Stimulated activated CD4-positive, alpha-beta T cell treated with anti-CD3 and anti-CD28 coated beads, Interleukin-12 subunit alpha, Interleukin-12 subunit beta, amount 100 ng/mL, for 4 hours (primary cell): ENCODE measurements at places on chromosomes 11 and 22.

GRCh38 chr22:32355760-32356159, 1.9 kb upstream of the RFPL3 start:
- no peak for DNase-seq

GRCh38 chr11:126748100-126748791, 252.3 kb downstream of the KIRREL3 start:
- DNase-seq = no peak

DNA sequence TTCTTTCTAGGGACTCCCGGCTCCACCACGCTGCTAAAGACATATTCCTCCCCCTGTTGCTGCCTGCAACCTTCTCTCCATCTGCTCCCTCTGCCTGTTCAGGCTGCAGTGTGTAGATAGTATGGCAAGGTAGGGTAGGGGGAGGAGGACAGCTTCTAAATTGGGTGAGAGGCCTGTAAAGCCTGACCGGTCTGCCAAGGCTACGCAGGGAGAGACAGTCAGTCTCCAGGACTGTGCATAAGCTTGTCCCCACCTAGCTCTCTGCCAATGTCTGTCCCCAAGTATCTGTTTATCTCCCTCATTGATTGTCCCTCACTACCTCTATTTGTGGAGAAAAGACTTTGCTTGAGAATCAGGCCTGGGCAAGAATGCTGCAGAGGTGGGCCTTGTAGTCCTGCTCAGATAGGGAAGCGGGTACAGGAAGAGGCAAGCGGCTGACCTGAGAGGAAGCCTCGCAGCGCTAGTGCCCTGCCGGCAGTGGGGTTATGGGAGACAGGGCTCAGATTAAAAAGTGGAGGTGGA, 871 bp upstream of the SEZ6L start:
- no peak for DNase-seq

GRCh38 chr11:3859373-3859881, 4.0 kb downstream of the STIM1 start:
- DNase-seq = no peak

- DNase-seq = no peak
Measured at GRCh38 chr11:69624293-69624692, 16.7 kb upstream of the CCND1 start.

DNA sequence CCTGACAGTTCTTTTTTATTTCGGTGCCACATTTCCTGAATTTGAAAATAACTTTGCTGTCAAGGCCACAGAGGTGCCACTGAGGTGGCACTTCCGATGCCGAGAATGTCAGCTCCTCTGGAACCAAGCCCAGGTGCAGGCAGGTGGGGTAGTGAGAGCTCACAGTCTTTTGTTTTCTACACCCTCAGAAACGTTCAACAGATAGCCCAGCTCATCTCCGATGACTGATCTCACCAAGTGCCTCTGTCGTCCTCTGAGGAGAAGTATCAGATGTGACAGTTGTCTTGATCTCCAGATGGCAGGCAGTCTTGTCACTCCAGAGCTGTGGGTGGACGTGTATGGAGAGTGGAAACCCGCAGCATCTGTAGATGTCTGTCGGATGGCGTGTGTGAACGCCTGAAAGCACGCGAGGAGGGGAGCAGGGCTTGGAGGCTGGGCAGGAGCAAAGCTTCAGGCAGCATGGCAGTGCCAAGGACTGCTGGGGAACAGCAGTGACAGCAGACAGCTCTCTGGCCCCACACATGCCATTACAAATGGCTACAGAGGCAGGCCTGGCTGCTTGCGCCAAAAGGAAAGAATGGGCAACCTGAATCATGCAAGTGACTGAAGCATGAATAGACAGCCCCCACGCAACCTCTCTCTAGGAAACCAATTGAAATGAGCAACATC, 877.0 kb downstream of the OPCML start:
- no peak for DNase-seq

DNA sequence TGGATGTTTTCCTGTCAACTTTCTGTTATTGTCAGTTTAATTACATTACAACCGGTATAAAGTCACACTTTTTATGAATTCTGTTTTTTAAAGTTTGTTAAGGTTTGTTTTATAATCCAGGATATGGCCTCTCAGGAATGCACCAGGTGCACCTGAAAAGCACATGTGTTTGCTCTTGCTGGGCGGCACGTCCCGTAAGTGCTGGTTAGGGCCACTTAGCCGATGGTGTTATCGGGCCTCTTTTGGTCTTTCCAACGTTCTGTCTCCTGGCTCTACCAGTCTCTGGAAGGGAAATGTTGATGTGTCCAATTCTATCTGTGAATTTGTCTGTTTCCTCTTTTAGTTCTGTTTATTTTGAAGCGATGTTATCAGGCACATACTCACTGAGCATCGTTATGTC, 695.7 kb downstream of the BRD1 start:
- no peak for DNase-seq

GRCh38 chr11:119907122-119907851, 178.3 kb upstream of the NECTIN1 start:
- DNase-seq = no peak

GRCh38 chr11:44456544-44457300, 108.7 kb upstream of the CD82 start:
- no peak for DNase-seq

- DNase-seq = no peak
Measured at GRCh38 chr22:30334646-30335045, 7.9 kb upstream of the TBC1D10A start.

DNA sequence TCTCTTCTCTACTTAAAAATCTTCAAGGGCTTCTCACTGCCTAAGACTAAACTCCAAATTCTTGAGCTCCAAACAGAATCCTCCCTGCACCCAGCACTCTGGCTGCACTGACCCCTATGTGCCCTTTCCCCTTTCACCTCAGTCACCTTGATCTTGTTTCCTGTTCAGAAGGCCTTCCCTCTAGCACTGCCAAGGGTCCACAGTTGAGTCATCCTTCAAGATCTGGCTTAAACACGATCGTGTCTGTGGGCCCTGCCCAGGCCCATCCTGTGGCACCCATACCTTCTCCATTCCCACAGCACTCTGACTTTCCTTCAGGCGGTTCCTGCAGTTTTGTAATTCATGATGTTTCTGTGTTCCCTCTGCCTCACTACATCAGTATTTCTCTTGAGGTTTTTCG, 129.2 kb downstream of the ARL14EP start:
- no peak for DNase-seq

- DNase-seq = no peak
Measured at GRCh38 chr11:28582506-28582905, 474.3 kb downstream of the METTL15 start.

GRCh38 chr11:44257338-44258189, 52.4 kb downstream of the ALX4 start:
- DNase-seq = no peak

- DNase-seq = no peak
Measured at GRCh38 chr11:34830648-34831047, 85.5 kb downstream of the APIP start.

DNA sequence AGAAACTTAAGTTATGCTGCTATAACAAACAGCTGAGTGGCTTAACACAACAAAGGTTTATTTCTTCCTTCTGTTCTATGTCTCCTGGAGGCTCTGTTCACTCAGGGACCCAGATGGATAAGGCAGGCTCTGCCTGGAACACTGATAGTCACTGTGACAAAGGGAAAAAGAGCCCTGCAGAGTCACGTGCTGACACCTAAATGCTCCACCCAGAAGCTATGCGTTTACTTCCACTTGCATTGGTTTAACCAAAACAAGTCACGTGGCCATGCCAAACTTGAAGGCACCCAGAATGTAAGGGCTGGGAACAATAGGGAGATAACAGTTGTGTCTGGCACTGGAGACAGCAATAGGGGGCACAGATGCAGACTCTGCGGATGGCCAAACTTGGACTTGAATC, 3.4 kb upstream of the MS4A15 start:
- DNase-seq = no peak

- no peak for DNase-seq
Measured at GRCh38 chr11:99098258-99098657, 77.5 kb downstream of the CNTN5 start.

- no peak for DNase-seq
Measured at GRCh38 chr11:26149585-26149984, 182.3 kb upstream of the ANO3 start.

GRCh38 chr22:37416827-37417226, 10.5 kb downstream of the ELFN2 start:
- DNase-seq = no peak

GRCh38 chr22:50267591-50268390, 2.4 kb downstream of the MAPK11 start:
- peak; percentile 57 for DNase-seq

DNA sequence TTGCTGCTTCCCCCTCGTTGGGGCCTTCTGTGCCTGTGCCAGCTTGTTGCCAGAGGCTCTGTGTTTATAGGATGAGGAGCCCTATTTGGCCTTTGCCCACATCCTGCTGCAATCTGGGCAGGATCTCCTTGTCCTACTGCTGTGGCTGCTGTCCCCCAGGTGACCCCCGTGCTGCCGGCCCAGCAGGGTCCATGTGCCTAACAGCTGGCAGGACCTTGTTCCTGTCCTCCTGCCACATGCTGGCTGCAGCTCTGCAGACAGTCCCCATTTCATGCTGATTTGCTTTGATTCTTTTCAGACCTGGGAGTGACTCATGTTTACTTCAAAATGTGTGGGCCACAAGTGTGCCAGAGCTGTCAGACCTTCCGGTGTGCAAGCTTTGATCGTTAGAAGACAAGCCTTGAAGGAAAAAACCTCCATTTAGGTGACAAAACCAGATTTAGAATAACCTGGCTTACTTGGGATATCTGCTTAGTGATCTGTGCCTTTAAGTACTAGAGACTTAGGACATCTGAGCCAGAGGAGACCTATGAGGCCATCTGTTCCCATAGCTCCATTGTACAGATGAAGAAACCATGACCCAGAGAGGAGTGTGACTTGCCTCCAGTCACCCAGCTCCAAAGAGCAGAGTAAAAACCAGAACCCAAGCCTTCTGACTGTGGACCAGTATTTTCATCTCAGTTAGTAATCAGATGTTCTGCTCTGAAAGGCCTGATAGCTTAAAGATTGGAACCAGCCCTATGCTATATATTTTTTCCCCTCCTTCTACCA, 11.1 kb downstream of the NAV2 start:
- DNase-seq = peak; percentile 9

GRCh38 chr11:85182441-85183387, 444.4 kb downstream of the DLG2 start:
- no peak for DNase-seq

GRCh38 chr22:31605851-31606585, 56.0 kb downstream of the PISD start:
- DNase-seq = no peak

- DNase-seq = no peak
Measured at GRCh38 chr11:119324189-119324588, 7.3 kb upstream of the MCAM start.
